ENCODE measurements at places on chromosomes 1 and 21. TPM values are rescaled to one million over a fixed set of nuclear protein-coding genes. Genes with fewer than 3 reads are reported as not detected.

GRCh38 chr1:10835822-10836421, 39.5 kb upstream of the CASZ1 start:
- DNase-seq: no peak

GRCh38 chr1:180860535-180860934, 52.2 kb upstream of the KIAA1614 start:
- no peak for DNase-seq

Gene PRAMEF5
- total RNA-seq: not detected

DNA sequence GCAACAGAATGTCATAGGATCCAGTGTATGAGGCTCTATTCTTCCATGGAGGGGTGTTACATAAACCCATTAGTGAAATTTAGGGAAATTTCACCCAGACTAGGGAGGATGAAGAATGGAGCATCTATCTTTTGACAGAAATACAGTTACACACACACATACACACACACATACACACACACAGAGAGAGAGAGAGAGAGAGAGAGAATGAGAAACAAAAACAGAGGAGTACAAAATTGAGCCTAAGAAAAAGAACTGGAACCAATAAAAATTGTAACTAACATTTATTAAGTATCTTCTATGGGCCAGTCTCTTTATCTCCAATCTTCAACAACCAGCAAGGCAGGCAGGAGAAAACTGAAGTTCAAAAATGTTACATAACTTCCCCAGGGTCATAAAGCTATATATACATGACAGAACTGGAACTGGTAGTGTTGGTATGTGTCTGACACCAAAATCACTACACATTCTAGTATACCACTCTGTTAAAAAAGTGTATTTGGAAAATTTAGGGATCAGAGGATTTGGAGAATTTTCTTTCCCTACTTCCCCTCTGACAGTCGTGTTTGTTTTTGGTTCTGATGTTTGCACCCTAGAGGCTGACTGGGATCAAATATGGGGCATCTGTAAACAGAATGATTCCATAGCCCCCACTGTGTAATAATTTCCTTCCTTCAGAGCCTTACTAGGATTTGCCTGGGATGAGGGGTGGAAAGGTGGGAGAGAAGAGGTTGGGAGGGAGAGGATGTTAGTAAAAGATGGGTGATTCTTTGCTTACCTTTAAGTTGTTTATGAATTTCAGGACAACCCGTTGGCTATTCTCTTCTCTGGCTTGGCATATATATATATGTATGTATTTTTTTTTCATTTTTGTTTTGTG, 1.0 kb upstream of the ZFYVE9 start:
- DNase-seq: no peak

DNA sequence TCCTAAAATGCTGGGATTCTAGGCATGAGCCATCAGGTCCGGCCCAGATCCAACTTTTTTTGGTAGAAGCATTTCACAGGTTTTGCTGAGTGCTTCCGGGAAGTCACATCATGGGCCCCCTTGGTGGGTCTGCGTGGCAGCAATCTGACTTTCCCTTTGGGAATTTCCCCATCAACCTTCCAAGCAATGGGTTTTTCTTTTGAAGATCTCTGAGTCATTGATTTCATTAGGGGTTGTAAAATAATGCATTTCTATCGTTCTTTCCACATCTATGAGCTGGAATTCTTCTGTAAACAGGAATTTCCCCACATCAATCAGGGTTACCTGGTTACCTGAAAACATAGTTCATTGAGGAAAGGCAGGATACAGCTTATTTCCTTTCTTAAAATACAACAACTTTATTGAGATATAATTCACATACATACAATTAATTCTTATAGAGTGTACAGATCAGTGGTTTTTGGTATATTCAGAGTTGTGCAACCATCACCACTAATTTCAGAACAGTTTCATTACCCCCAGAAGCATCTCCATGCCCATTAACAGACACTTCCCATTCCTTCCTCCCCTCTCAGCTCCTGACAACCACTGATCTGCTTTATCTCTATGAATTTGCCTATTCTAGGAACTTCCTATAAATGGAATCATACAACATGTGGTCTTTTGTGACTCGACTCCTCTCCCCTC, 9.9 kb upstream of the ZBTB17 start:
- no peak for DNase-seq

GRCh38 chr1:26996024-26996423, 2.5 kb downstream of the TRNP1 start:
- no peak for DNase-seq

Gene MINDY1
- total RNA-seq: 11.9 TPM

- DNase-seq: peak; percentile 51
Measured at GRCh38 chr21:44407493-44407892, 47.8 kb upstream of the LRRC3 start.

GRCh38 chr1:38332649-38333310, 286.2 kb upstream of the POU3F1 start:
- no peak for DNase-seq

Gene NOTCH2
- 79.2 TPM for total RNA-seq

- no peak for DNase-seq
Measured at GRCh38 chr1:210437781-210438180, 109.1 kb downstream of the HHAT start.
